ENCODE measurements at places on chromosomes 2 and 18.
A peak's percentile ranks its signal among the peaks of the same experiment; 100 is the strongest.

DNA sequence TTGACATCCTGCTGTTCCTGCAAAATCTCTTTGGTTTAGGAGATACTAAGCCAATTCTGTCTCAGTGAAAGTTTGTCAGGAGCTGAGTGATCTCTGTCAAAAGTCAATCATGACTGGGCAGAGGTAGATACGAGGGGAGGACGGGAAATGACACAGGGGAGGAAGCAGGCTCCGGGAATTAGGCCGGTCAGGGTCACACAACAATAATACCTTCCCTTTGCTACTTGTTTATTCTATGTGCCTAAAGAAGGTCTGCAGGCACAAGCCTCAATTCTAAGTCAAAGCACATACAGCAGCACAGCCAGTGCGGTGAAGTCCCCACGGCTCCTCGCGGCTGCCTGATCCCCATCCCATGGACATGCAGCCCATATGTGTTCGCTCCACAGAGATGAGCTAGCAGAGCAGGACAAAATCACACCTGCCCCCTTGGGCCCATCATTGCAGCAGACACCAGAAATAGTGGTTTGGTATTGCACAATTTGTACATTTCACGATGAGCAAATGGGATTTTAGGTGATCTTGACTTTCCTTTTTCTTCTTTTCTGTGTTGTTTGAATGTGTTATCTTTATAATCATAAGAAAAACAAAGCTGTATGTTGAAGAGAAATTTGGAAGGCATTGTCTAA is 141.4 kb downstream of the VAPA start:
- no peak for DNase-seq

DNA sequence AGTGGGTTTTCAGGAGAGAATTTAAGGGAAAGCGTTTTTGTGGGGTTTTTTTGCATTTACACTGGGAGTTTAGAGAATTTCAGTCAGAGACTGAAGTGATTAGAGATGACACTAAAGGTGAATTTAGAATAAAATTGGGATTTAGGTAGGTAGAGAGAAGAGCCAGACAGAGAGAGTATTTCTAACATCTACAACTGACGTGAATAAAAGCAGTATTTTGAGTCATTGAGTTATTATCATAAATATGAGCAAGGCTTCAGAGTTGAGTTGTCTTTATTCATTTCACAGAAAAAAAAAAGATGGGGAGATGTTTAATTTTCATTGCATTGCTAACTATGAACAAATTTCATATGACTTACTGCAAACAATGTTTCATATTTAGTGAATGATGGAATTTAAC is 202.9 kb downstream of the DPP4 start:
- no peak for DNase-seq

- DNase-seq, result no peak
Observed at GRCh38 chr18:38481576-38481975, 916.0 kb upstream of the CELF4 start.

- DNase-seq, result no peak
Observed at GRCh38 chr2:70767699-70768589, at the start of gene ADD2. Gene ADD2, minus strand, starts transcription at chr2:70768200. Its CDS starts 61,792 bp downstream, at chr2:70706408.

GRCh38 chr18:4096486-4096885 is 358.6 kb downstream of the DLGAP1 start:
- DNase-seq, result peak; percentile 63

- DNase-seq, result no peak
Observed at GRCh38 chr2:106094131-106094841, 99.8 kb downstream of the UXS1 start.

Data from HS-5 (cell line).